Motor neuron (in vitro differentiated cells): ENCODE measurements at places on chromosomes 3 and 15. TPM values are rescaled to one million over a fixed set of nuclear protein-coding genes. Genes with fewer than 3 reads are reported as not detected.

Gene CFAP161
- 0.86 and 0.87 TPM in 2 replicates for total RNA-seq

GRCh38 chr3:66620296-66620695 is 119.5 kb upstream of the LRIG1 start:
- ATAC-seq, result peak; percentile 82

- ATAC-seq, result no peak
Measured at GRCh38 chr3:88991496-88991895, 115.9 kb upstream of the EPHA3 start.

DNA sequence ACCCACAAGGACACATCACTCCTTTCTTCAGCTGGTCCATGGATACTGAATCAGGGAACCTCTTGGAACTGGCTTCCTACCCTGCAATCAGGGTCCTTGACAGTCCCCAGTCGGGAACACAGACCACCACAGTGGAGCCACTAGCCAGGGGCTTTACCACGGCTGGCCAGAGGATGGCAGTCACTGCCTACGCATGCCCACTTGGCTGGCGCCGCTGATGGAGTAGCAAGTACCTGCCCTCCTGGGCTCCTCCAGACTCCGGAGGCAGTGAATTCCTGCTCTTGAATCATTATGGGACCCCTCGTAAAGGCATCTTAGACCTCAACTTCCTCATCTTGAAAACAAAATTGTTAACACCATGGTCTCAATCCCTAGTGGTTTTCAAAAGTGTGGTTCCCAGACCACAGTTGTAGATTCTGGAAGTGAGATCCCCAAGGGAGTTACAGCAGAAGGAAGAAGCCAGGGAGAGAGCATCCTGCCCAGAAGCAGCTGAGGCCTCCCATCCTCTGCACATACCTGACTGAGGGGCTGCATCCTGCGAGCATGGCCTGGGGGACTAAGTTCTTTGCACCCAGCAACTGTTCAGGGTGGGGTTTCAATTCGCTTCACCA is 9.1 kb upstream of the SKIC8 start:
- peak; percentile 84 for ATAC-seq

Gene FEZF2
- 0.69 and 0.73 TPM in 2 replicates for total RNA-seq

GRCh38 chr3:177351757-177352158 is 154.5 kb upstream of the TBL1XR1 start:
- ATAC-seq, result no peak

- ATAC-seq, result no peak
Measured at GRCh38 chr3:12301031-12301430, 12.2 kb downstream of the PPARG start.

Gene GRM7
- 0.15 and 0.16 TPM in 2 replicates for total RNA-seq

DNA sequence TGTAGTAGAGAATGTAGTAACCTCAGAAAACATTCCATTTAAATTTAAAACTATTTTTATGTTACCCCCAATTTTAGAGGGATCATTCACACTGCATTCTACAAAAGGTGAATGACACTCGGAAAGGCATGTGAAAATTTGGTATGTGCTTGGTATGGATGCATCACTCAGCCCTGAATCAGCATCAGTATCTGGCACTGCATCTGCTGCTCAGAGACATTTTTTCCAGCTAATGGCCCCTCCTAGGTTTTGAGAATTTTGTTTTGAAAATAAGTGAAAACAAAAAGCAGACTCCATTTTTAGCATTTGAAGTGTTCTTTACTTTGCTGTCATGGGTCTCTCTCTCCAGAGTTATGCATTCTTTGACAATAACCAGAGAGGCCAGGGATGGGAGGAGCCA is 15.6 kb upstream of the WWTR1 start:
- ATAC-seq, result no peak

- no peak for ATAC-seq
Measured at GRCh38 chr3:128367221-128367620, 99.5 kb downstream of the DNAJB8 start.

GRCh38 chr15:33360886-33361285 is 50.1 kb downstream of the RYR3 start:
- no peak for ATAC-seq

- ATAC-seq, result no peak
Measured at GRCh38 chr15:28931828-28932227, 46.1 kb downstream of the APBA2 start.

DNA sequence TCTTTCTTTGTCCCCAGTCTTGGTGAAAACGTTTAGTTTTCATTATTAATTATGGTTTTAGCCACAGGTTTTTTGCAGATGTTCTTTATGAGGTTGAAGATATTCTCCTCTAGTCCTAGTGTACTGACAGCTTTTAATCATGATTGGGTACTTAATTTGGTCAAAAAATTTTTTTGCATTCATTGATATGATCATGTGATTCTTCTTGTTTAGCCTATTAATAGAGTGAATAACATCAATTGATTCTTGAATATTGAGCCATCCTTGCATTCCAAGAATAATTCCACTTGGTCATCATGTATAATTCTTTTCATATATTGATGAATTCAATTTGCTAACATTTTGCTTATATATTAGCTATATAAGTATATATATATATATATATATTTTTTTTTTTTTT is 46.1 kb downstream of the IL16 start:
- no peak for ATAC-seq

Gene SNX1
- total RNA-seq, result 69.0 and 143 TPM in 2 replicates

Gene TUSC7
- total RNA-seq, result 4.8 and 5.0 TPM in 2 replicates

- no peak for ATAC-seq
Measured at GRCh38 chr15:80138961-80139360, 13.8 kb upstream of the FAH start.

DNA sequence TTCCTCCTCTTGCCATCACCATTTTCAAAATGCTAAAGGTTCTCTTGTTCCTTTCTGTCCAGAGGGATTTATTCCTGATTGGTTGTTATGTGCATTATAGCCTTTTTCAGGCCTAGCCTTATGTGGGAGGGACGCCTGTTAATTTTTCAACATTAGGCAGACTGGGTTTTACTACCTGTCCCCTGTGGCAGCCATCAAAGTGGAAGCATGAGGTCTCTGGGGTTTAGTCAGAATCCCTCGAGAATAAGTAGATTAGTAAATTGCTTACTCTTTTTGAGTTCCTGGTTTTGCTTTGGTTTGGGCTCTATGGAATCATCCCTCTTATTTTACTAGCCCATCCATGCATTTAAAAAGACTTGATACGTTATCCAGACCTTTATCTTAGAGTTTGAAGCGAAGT is 32.4 kb downstream of the PAK2 start:
- no peak for ATAC-seq

DNA sequence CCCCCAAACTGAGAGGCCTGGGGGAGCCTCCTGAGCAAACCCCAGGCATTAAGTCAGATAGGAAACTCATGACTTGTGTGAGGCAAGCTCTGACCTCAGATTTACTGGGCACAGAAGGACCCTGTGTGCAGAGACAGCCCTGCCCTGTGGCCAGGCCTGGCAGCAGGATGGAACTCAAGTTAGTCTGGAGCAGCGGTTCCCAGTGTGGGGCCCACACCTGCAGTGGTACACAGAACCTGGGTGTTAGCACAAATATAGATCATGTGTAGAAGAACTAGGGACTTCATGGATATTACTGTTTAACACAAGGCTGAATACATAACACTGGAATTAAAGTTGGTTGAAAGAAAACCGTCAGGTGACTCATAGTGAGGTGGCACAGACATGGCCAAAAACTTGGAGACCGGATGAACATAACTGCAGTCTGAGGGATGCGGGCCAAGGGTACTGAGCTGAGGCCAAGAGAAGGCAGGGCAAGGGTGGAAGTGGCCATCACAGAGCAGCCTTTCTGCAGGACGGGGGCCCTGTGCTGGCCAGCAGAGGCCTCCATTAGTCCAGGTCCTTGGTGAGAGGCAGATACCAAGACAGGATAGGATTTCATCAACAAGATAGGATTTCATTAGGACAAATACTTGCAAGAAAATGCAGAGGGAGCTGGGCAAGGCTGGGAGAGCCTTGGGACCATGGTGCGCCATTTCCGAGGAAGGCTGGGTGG is 40.9 kb downstream of the IRAK2 start:
- ATAC-seq, result peak; percentile 85

Gene COMMD2
- 28.2 and 29.2 TPM in 2 replicates for total RNA-seq

DNA sequence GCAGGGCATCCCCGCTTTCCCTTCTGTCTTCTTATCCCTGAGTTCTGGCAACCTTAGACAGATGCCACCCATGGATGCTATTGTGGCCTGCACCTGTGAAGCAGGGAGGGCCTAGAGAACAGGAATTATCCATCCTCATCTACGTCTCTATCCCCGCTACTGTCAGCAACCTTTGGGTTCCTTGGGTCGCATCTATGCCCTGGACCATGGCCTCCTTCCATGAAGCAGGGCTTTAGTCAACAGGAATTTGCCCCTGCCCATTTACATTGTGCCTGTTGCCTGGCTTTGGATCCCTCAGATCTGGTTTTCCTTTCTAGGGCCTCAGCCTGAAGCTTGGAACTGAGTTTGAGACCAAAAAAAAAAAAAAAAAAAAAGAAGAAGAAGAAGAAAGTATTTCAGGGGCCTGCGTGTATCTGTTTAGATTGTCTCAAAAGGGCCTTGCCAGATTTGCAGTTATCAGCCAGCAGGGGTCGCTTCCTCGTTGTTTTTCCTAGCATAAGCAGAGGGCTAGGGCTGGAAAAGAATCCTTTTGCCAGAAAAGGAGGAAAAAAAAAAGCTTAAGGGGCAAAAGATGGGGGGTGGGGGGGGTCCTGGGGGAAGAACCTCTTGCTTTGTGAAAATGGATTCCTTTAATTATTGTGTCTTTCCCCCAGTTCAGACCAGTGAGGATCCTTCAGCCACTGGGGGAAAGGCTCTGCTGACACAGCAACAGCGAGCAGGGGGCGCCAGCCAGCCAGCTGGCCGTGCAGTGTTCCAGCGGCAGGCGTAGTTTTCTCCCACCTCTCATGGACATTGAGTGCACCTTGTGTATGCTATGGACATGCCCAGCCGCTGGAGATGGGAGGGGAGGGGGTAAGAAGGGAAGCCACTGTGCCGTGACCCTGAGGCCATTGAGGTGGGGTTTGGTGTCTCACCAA is 65.7 kb upstream of the ALDH1L1 start:
- peak; percentile 97 for ATAC-seq

Gene RARRES1
- total RNA-seq, result 1.8 and 2.5 TPM in 2 replicates

GRCh38 chr3:37571269-37571668 is 290.4 kb upstream of the CTDSPL start:
- no peak for ATAC-seq
